ENCODE measurements at places on chromosomes 2 and 18.

DNA sequence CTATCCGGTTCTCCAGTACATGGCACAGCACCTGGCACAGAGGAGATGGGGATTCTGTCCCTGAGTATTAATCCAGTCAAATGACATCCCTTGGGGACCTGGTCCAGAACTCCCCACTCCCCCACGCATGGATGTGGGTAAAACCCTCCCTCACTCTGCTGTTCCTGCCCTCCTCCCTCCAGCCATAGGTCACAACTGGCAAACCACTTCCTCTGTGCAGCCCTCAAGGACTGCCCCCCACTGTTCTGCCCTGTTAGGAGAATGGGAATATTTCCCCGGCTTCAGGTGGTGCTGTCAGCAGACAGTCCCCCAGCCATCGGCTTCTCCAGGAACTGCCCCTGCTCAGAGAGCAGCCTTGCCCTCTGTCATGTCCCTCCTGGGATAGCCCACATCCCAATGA is 1.5 kb upstream of the TFCP2L1 start:
- DNase-seq = no peak

DNA sequence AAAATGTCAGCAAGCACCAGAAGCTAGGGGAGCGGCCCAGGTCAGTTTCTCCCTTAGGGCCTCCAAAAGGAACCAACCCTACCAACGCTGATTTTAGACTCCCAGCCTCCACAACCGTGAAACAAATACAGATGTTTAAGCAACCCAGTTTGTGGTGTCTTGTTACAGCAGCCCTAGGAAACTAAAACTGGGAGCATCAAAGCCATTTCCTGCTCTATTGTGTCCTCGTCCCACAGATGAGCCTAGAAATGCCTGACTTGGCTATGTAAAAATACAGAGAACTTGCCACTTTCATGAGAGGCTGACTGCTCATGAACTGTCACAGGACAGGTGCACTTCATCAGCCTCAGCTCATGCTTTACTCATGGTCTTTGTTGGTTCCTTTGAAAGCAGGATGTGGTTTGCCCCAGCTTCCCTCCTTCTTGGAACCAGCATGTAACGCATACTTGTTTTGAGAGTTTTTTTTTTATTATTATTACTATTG is 97.6 kb upstream of the SLC39A10 start:
- DNase-seq = no peak

DNA sequence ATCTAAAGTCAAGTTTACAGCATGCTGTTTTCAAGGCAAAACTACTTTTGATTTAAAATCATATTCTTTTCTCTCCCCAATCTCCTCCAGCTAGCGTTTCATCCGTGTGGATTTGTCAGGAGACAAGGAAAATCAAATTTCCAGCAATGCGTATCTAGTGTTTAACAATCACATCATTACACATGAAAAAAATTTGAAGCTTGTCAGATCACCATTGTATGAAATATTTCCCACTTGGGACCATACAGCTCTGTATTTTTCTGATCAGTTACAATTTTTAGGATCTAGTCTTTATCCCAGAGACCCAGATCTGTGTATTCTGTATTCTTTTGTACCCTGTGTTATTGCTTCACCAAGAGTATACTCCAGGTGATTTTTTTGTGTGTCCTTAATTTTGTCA is 28.6 kb upstream of the CYP1B1 start:
- DNase-seq = no peak

GRCh38 chr2:128324008-128324896 is 5.6 kb upstream of the HS6ST1 start:
- DNase-seq = no peak

GRCh38 chr2:220043990-220044335 is 416.5 kb downstream of the SLC4A3 start:
- DNase-seq = peak; percentile 70

DNA sequence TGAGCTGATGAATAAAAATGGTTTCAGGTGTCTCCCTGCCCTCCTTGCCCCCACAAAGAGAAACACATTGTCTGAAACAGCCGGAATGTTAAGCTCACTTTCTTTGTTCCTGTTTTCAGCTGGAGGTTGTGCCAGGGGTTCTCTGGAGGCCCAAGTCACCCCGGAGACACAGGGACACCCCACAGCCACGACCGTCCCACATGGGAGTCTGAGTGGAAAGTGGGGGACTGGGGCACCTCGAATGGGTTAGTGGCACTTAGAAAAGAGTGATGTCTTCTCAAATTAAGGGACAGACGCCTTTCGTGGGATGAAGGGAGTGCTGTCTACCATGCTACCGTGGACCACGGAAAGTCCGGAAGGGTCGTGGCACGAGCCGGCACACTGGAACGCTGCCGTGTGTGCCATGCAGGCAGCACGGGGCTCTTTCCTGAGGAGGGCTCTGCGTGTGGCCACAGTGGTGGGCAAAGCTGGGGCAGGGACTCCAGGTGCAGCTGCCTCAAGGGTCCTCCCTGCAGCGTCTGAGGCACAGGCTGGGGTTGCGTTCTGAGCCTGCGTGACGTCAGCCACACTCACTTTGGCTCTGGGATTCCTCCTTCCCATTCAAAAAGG is 39.4 kb upstream of the CTDP1 start:
- no peak for DNase-seq

All from NCI-H1694 (cell line).